Stimulated activated CD4-positive, alpha-beta T cell treated with anti-CD3 and anti-CD28 coated beads, Interleukin-4, amount 100 ng/mL, for 1 hour (primary cell): ENCODE measurements at places on chromosomes 3 and 15.
A peak's percentile ranks its signal among the peaks of the same experiment; 100 is the strongest.

- no peak for DNase-seq
Observed at GRCh38 chr3:66039590-66039887, 821 bp upstream of the MAGI1 start.

GRCh38 chr3:11452312-11452711 is 180.1 kb downstream of the ATG7 start:
- no peak for DNase-seq

DNA sequence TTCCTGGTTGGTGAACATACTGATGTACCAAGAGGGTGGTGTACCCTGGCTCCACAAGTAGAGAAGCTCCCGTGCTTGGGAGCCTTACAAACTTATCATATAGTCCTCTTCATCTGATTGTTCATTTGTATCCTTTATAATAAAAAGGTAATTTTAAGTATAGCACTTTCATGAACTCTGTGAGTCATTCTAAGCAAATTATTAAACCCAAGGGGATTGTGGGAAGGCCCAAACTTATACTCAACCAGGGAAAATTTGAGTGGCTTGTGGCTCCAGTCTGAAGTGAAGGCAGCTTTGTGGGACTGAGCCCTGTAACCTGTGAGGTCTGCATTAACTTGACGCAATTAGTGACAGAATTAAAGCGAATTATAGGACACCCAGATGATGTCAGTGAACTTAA is 29.0 kb downstream of the TTBK2 start:
- no peak for DNase-seq

DNA sequence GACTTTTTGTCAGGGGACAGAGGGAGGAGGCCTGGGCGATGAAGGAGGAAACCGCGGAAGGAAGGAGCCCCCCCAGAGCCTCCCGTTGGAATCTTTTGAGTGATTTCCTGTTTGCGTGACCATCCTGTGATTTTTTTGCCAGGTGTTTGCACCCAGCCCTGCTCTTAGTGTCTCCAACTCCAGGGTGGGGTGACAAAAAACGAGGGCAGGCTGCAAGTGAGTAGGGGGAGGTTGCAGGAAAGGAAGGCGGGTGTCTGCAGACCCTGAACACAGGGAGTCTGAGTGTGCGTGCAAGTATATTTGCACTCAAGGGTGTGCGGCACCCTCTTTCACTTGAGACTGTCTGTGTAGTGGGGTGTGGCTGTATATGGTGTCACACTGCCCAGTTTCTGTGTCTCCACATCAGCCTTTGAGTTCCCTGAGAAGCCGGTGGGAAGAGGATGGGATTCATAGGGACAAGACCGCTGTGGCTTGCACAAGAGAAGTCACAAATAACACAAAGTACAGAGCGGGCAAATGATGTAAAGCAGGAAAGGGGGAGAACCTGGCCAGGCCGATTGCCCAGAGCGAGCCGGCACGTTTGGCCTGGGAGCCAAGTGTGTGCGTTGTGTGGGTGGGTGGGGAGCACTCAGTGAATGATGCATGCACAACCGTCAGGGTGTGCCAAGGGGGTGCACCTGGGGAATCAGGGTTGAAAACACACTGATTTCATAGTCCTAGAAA is 6.6 kb downstream of the ISLR2 start:
- no peak for DNase-seq

- no peak for DNase-seq
Observed at GRCh38 chr3:32856355-32856889, 38.6 kb downstream of the TRIM71 start.

- DNase-seq = no peak
Observed at GRCh38 chr3:184880276-184881019, 68.5 kb downstream of the VPS8 start.

DNA sequence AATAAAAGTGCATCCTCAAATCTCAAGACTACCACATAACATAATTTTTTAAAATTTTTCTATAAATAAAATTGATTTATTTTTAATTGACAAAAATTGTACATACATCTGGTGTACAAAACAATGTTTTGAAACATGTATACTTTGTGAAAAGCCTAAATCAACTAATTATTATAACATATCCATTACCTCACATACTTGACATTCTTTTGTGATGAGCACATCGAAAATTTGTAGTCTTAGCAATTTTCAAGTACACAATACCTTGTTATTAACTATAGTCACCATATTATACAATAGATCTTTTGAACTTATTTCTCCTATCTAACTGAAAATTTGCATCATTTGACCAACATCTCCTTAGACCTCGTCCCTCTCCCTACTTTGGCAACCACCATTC is 7.9 kb upstream of the WNT5A start:
- no peak for DNase-seq

DNA sequence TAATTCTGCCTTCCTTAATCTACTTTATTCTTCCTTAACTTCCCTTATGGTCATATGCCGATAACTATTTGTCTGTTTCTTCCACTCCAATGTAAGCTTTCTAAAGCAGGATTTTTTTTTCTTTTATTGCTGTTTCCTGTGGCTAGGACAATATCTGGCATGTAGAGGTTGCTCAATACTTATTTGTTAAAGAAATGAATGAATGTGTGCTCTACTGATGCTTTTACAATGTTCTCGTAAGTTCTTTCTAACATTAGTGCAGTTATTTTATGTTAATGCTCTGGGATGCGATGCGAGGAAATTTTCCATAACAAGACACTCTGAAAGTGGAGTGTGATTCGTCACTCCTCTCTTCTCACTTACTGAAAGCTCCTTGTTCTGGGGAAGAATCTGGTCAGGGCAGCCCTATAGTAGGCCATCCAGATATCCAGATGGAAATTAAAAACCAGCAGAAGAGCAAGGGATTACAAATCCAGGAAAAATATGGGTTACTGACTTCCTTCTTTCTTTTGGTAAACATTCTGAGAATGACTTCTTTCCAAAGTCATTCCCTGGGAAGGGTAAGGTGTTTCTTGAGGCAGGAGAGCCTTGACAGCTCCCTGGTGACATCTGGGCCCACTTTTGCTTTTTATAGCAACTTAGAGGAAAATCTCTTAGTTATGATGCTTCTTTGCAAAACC is 420.4 kb downstream of the PDCD6IP start:
- no peak for DNase-seq

DNA sequence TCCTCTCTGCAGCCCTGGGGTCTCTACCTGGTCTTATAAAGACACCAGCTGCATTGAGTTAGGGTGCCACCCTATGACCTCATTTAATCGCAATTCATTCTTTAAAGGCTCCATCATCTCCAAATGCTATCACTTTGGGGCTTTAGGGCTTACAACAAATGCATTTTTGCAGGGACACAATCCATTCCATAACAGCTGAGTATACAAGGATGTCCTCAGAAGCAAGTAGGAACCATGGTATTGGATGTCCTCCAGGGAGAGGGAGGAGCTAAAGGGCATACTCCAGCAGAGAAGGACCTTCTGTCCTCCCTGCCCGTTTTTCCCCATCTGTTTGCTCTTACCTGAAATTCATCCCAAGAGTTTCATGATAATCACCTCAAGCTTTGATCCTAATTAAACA is 30.3 kb downstream of the UMPS start:
- DNase-seq = no peak

- DNase-seq = peak; percentile 70
Observed at GRCh38 chr15:50906954-50907600, 1.4 kb upstream of the AP4E1 start.

DNA sequence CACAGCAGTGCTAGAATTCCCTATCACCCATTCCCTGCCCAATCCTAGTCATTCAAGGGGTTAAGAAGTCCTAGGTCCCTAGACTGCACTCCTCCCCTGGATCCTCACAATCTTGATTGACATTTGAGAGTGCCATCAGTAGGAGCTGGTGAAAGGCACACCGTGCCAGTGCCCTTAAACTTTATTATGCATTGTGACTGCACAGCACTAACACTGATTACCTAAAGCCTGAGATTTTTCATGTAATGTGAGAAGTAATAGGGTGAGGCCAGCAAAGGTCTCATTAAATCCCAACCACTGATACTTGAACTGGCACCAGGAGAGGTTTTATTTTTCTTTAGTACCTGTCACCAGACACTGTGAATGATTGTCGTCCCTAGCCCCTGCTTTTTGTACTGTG is 16.3 kb downstream of the GXYLT2 start:
- DNase-seq = no peak

- DNase-seq = no peak
Observed at GRCh38 chr3:194548346-194549321, 61.8 kb upstream of the ATP13A3 start.

- DNase-seq = no peak
Observed at GRCh38 chr3:63909431-63909830, 2.8 kb downstream of the SCAANT1 start.

DNA sequence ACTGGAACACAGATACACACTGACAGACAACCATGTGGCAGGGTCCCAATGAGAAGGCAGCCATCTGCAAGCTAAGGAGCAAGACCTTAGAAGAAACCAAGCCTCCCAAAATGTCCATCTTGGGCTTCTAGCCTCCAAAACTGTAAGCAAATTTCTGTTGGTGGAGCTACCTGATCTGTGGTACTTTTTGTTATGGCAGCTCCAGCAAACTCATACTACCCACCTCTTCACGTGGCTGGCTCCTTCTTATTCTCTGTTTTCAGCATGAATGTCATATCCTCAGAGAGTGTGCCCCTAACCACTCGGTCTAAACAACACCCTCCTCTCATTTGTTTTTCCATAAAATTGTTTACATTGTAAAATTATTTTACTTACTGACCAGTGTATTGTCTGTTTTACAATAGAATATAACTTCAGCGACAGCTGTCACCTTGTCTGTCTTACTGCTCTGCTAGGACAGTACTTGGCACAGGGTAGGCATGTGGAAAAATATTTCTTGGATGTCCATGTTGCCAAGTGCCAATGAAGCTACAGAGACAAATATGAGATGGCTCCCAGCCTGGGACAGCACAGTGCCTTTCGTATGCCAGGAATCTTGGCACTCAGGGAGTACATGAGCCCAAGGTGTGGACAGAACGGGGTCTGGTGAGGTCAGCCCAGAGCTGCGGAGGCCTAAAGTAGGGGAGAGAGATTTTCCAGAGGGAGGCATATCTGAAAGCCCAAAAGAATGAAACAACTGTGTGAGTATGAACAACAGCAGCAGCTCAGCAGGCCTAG is 17.4 kb upstream of the SLC25A36 start:
- no peak for DNase-seq

GRCh38 chr3:165181556-165181955 is 14.6 kb downstream of the SLITRK3 start:
- no peak for DNase-seq

DNA sequence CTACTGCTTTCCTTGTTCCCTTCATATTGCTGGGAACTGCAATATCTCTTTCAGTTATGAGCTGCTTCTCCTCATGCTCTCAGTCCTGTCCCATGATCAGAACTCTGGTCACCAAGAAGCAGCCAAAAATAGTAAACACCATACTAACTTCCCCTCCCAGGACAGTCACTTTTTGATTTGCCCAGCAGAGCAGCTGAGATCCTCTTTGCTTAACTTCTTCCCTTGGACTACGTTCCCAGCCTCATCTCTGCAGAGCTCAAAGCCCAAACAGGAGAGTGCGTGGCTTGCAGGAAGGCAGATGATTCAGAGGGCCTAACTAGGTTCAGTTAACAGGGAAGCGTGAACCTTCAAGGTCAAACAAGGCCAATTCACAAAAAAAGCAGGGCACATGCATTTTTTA is 153.2 kb downstream of the CTNNB1 start:
- no peak for DNase-seq

DNA sequence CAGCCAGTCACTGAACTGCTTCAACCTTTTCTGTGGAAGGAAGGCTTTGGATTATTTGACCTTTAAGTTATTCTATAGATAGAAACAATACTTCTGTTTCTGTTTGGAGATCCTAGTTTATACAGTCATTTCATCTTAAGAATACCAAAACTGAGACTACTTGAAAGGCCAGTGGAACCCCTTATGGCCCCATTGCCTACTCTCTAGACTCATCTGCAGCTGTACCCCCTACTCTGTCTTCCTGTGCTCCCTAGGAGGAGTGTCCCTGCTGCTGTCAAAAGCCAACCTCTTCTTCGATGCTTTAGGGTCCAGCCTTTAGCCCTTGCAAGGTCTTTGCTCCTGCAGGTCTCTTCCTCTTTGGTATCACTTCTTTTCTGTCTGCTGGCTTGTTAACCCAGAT is 169.6 kb downstream of the EDEM1 start:
- no peak for DNase-seq

DNA sequence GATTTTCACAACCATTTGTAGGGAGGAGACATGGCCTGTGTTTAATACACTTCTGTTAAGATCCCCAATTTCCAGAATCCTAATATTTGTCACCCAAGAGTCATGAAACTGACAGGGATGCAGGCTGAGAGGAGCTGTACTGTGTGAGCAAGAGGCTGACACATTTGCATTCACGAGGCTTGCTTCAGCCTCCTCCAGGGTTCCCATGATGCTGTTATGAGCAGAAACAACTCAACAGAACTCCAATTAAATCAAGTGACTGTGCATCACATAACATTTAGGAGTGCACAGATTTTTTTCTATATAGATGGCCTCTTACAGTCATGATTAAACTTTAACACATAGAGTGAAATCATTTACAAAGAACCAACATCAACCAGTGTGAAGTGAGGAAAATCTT is 292.3 kb upstream of the STT3B start:
- DNase-seq = no peak

GRCh38 chr3:165683947-165684346 is 153.3 kb downstream of the BCHE start:
- no peak for DNase-seq

- no peak for DNase-seq
Observed at GRCh38 chr3:54698054-54698453, 229.8 kb downstream of the LRTM1 start.

GRCh38 chr3:134350266-134350665 is 24.0 kb downstream of the AMOTL2 start:
- no peak for DNase-seq

DNA sequence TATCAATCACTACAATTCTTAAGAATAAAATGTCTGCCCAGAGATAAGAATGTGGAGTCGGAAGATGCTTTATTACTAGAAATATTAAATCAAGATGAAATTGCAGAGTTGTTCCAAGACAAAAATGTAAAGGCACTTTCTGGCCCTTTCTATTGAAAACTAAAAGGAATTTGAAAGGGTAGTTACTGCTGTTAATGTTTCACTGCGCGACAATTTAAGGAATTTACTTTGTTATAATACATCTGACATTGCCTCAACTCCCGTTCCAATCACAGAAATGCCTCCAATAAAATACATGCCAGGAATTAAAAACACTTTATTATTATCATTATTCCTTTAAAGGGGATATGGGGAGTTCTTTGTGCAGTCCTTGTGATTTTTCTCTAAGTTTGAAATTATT is 26.4 kb downstream of the RSL24D1 start:
- DNase-seq = no peak

GRCh38 chr3:100978011-100978659 is 15.1 kb downstream of the ABI3BP start:
- DNase-seq = no peak

DNA sequence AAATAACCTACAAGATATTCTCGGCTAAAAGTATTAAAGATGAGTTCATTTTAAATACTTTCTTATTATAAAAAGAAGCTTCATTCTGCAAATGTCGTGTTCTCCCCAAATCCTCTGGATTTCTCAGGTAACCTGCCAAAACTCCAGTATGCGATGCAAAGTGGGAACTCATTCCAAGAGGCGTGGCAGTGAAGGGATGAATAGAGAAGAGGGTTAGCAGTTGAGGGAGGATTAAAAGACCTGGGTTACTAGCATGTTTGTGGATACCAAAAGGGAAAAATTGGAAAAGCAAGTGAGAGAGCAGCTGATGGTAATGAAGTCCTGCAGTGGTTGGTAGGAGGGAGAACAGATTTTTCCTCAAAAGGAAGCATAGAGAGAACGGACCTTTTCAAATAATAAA is 61.6 kb downstream of the ATP2C1 start:
- DNase-seq = no peak

- no peak for DNase-seq
Observed at GRCh38 chr3:188088948-188089685, 64.8 kb upstream of the LPP start.

- DNase-seq = no peak
Observed at GRCh38 chr3:132963786-132964185, 74.4 kb upstream of the TMEM108 start.
